Stimulated activated CD4-positive, alpha-beta T cell treated with anti-CD3 and anti-CD28 coated beads, Interleukin-2, amount 100 ng/mL, for 4 hours (primary cell): ENCODE measurements at places on chromosomes 5 and 9.

GRCh38 chr5:109959652-109960051 lies 269.9 kb downstream of the MAN2A1 start:
- DNase-seq: no peak

- DNase-seq: no peak
Observed at GRCh38 chr9:97900103-97900737, 22.1 kb downstream of the TRMO start.

DNA sequence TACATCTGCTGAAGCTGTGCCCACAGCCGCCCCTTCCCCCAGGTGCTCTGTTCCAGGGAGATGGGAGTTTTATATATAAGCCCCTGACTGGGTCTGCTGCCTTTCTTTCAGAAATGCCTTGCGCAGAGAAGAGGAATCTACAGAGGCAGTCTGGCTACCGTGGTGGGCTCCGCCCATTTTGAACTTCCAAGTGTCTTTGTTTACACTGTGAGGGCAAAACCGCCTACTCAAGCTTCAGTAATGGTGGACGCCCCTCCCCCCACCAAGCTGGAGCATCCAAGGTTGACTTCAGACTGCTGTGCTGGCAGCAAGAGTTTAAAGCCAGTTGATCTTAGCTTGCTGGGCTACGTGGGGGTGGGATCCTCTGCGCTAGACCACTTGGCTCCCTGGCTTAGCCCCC lies 41.3 kb downstream of the RANBP17 start:
- no peak for DNase-seq

DNA sequence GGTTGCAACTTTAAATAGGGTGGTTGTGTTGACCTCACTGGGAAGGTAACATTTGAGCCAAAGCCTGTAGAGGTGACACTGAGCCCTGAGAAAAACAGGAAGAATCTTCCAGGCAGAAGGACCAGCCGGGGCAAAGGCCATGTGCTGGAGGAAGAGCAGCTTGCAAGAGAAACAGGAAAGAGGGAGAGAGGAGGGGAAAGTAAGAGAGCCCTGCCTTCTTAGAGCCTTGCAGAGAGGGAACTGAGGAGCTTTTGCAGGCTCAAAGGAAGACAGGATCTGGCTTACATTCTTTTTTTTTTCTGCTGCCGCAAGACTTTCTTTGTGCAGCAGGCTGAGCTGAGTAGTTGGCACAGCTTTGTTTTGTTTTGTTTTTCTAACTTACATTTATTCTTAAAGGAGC lies 17.4 kb downstream of the C9orf153 start:
- DNase-seq: no peak

DNA sequence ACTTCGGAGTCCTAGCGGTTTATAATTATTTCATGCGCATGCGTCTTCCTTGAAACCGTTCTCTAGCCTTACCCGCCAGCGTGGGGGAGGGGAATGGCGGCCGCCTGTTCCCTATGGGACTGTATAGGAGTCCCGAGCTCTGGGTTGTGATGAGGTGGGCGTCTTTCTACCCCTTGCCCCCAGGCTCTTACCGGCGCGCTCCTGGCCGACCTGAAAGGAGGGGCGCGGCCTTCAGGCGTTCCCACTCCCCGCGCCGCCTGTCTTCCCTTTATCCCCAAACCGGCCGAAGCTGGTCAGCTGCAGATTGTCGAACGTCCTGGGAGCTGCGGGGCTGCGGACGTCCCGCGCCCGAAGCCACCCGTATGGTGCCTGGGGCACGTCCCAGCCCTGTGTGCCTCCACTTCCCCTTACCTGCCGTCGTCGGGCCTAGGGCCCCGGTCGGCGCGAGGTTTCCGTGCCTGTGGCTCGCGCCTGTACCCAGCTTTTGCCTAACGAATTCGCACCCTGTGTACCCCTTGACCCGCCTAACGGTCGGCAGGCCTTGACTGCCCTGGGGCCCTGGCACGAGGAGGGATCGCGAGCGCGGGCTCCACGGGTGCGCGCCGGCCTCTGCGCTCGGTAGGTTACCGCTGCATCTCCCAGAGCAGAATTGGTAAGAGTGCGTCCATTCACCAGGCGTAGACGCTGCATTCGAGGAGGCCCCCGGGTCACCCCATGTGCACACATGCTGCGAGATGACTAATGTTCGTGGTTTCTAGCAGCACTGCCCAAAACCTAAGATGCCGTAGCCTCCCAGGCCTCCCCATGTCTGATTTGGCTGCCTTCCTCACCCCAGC lies 653 bp upstream of the HNRNPH1 start:
- DNase-seq: peak; percentile 13

DNA sequence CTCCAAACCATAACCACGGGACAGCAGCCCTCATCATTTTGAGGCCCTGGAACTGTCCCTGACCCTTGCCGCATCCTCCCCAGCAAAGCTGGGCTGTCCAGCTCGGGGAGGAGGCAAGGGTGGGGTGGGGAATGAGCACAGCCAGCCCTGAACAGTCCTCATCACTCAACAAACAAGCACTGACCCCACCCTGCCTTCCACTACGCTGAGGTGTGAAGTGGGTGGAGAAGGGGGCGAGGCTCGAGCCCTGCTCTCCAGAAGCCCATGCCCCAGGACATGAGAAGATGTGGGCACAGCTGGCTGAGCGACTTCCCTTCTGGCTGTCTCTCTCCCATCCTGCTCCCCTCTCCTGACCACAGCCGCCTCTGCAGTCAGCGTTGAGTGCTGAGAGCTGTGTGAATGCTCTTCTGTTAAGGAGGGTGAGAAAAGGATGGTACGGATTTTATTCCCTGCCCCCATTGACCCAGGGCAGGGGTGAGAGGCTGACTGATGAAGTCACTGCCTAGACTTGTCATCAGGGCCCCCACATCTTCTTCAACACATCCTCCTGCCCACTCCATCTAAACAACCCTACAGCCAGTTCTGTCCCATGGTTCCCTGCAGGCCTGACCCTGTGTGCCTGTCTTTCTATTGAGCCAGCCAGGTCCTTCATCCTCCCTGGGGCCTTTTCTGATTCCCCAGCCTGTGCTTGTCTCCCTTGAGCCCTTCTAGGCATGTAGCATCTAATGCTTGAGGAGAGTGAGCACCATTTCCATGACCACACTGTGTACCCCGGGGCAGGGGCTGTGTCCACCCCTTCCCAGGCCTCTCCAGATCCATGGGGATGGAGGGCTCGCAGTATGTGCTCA lies 276.0 kb downstream of the FSTL4 start:
- DNase-seq: no peak

DNA sequence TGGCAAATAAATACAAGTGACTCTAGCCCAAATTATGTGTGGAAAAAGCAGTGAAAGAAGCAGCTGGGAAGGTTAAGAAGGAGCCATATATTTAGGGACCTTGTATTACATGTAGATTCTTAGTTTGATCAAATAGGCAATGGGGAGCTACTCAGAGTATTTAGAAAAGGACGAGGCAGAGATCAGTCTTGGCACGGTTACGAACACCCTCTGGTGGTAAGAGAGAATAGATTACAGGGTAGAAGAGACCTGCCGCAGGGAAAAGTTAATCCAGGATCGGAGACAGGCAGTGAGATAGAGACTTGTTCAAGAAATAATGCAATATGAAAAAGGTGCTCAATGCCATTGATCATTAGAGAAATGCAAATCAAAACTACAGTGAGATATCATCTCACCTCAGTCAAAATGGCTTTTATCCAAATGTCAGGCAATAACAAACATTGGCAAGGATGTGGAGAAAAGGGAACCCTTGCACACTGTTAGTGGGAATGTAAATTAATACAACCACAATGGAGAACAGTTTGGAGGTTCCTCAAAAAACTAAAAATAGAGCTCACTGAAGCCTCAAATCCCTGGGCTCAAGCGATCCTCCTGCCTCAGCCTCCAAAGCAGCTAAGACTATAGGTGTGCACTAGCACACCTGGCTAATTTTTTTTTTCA lies 12.0 kb downstream of the INIP start:
- DNase-seq: no peak

DNA sequence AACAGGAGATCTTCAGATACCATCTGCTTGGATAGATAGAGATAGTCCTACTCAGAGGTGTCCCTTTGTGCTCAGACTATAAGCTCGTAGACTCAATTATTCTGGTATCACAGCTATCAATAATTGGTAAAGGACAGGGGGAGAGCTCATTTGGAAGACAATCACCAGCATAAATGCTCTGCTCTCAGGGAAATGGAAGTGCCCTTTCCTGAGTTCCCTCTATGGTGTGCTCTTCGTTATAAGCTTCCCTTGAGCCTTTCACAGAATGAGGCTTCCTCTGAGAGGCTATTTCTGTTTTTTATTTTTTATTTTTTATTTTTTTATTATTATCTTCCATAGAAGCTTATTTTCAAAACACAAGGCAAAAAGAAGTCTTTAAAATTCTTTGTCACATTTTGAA lies 1155.7 kb upstream of the DMAC1 start:
- DNase-seq: no peak

- DNase-seq: no peak
Observed at GRCh38 chr5:140253985-140254384, 48.9 kb downstream of the PFDN1 start.

DNA sequence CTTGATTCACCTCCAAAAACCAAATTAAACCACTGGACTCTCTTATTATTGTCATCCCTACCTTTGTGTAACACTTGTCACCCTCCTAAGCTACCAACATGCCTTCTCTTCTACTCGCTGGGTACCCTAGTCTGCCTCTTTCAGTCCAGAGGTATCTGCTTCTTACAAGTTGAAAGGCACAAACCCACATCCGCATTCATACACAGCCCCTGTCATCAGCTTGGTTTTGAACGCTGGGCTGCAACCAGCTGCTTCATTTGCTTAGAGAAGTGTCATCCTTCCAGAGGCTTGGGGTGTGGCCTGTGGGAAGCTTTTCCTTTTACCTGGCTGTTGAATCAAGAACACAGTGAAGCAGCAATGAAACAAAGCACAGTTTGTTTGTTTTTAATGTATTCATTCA lies 138.8 kb upstream of the WWC1 start:
- no peak for DNase-seq

DNA sequence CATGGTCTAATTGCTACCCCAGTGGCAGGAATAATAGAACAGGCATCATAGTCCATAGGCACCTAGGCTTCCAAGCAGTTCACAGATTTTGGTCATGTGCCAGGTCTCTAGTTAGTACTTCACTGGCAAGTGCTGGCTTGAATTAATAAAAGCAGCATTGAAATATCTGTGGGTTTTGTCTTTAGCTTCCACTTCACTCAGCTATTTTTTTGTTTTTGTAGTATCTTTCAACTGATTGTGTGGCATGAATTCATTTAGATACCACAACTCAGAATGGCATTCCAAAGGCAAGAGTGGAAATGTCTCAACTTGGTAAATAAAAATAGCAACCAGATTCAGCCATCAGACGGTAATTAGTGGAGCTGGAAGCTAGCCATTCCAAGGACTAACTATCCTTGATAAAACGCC lies 27.9 kb upstream of the ITGA2 start:
- no peak for DNase-seq

GRCh38 chr5:172412724-172413286 lies 41.5 kb downstream of the SH3PXD2B start:
- no peak for DNase-seq

GRCh38 chr9:99368341-99369326 lies 146.6 kb downstream of the SEC61B start:
- no peak for DNase-seq
